ENCODE measurements at places on chromosomes 11 and 22.
A peak's percentile ranks its signal among the peaks of the same experiment; 100 is the strongest.

DNA sequence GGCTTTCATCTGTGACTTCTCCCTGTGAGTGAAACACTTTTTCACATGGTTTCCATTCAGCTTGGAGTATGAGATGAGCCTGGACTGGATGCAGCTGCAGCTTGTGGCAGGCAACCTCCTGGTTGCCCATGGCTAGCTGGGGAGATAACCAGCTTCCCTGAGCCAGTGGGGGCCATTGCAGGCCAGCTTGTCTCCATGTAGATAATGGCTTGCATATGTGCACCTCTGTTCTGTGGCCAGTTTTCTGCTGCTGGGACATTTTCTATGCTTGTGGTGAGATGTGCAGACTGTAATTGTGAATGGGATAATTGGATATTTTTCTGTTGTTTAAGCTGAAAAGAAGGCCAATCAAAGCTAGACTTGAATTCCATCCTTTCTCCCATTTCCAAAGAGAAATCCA lies 38.5 kb downstream of the INSC start:
- DNase-seq = no peak

- DNase-seq = peak; percentile 14
These were observed at the start of gene B3GAT1 for GRCh38 chr11:134412203-134413042. TSS of gene B3GAT1 (minus strand) at chr11:134412242. CDS start at chr11:134387659, 24,583 bp downstream.

DNA sequence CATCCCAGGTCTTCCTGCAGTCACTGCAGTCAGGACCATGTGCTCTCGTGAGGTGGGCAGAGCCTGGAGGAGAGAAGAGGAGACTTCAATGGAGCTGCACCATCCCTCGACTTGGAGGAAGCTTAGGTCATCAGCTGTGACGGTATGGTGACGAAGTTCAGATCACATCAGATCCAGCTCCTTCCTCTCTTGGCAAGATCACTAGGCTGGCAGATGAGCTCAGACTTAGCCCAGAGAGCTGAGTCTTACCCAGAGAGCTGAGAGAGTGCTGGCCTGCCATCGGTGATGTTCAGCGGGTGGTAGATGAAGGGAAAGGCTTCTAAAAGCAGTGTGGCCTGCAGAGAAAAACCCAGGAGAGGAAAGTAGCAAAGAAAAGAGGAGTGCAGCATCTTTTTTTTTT lies 1.8 kb upstream of the SLC15A3 start:
- DNase-seq = no peak

DNA sequence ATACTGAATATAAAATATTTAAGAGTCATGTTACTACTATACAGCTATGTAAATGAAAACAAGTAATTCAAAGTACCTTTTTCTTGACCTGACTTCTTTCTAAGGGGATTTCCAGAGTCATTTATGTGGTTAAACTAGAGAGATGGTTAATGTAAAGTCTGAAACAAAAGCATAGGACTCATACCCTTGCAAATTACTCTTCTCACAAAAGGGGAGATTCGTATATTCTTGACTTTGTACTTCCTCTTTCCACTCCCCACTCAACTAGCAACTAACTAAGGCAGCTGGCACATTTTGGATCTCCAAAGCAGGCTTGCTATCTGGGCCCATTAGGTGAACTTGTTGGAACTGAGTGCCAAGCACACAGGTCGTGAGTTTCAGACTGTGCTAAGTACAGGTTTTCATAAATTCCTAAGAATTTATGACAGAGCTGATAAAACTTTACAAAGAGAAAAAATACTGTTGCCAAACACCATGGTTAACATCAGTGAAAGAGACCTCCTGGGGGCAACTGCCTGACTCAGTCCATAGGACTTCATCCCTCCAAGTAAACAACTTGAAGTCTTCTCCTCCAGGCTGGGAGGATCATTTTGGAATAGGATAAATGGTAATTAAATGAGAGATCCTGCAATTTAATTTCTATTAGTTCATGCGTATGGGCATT lies 77.0 kb upstream of the DDI1 start:
- DNase-seq = no peak

DNA sequence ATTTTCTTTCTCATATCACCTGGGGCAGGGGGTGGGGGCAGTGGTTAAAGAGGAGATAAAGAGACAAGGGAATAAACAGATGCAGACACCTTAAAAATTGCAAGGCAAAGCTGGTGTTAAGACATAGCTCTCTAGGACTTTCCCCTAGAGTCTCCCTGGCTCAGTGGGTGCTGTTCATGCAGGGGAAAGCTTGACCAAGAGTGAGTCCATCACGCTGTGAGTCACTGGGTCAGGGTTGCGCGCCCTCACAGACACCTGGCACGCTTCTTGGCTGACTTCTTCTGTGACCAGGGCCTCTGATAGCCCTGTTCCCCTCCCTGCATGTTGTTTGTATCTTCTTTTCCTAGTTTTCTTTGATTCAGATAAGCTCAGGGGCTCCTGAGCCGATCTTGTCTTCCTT lies 31.9 kb downstream of the COMMD9 start:
- no peak for DNase-seq

DNA sequence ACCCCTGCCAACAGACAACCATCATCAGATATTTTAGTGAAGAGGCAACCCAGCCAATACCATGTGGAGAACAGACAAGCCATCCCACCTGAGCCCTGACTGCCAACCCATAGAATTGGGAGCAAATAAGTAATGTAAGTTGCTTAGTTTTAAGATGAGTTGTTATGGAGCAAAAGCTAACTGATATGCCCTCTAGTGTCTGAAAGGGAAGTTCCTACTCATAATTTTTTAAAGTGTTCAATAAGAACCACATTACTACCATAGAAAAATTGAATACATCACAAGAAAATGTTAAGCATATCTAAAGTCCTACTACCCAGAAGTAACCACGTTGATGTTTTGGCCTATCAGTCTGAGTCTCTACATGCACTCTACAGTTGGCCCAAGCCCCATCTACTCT lies 50.8 kb upstream of the SLC36A4 start:
- DNase-seq = no peak

DNA sequence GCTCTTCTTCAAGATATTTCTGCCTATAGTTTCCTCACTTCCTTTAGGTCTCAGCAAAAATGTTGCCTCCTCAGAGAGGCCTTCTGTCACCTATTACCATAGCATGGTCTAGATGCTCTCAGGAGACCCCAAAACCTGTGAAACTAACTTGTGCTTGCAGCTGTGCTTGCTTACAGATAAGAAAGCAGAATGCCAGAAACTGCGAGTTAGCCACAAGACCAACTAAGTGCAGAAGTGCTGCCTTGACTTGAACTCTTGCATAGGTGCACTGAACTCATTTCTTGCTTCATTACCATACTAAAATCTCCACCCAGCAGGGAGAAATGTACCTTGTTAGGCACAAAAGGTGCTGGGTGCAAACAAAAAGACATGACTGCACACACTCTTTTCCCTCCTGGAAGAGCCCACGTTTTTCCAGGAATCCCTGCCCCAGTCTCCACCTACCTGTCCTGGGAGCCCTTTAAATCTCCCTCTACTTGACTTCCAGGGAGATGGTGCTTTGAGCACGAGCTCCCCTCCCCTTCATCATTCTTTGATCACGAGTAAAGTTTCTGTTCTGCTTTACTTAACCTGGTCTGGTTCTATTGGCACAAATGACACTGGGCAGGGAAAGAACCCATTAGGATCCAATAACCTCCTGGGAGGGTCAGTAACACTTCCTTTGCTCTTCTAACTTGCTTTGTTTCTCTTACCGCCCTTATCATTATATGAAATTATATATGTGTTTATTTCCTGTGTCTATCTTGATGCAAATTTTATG lies 137.7 kb upstream of the DDI1 start:
- DNase-seq = no peak

DNA sequence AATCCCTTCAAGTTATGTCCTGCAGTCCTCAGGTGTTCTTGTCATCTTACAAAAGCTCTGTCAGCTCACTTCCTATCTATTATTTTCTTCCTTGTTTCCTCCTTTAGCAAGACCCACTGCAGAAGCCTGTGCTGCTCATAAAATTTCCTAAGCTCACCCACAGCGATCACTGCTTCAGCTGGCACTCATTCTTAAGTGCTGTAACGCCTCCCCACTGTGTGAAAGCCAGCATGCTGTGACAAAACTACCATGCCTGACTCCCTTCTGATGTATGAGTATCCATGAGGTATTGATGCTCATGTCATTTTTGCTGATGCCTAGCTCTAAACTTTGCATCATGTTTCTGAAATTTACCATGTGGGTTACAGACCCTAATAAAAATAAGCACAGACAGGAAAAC lies 41.5 kb upstream of the CNTN5 start:
- DNase-seq = no peak

GRCh38 chr22:23938328-23939016 lies 22.5 kb downstream of the GSTT2B start:
- DNase-seq = no peak

DNA sequence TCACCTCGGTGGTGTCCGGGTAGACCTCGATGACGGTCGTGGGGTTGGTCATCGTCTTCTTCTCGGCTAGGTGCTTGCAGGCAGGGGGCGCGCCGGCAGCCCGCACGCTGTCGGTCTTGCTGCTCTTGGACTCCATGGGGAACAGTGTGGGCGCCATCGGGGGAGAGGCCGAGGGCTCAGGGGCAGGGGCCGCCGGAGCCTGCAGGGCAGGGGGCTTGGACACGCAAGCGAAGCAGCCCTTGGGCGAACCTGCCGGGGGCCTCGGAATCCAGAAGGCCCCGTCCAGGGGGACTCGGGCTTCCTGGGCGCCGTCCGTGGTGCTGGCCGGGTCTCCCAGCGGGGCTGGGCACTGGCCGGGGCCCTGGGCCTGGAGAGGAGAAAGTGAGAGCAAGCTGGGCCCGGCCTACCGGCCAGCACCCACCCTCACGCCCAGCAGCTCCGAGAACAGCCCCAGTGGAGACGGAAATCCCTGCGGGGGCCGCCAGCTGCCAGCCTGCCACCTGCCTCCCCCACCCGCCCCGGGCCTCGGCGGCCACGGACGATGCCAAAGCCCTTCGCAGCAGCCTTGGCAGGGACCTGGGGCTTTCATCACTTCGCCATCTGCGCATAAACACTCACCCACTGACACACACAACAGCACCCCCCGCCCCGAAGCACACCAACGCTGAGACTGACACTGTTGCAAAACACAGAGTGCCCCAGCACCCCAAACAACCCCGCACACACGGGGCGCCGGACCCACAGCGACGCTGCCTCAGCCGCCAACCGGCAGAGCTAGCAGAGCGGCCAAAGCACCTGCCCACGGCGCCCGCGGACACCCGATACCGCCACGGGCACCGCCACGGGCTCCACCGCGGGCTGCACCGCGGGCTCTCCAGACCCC lies 2.4 kb downstream of the IFITM10 start:
- DNase-seq = no peak

DNA sequence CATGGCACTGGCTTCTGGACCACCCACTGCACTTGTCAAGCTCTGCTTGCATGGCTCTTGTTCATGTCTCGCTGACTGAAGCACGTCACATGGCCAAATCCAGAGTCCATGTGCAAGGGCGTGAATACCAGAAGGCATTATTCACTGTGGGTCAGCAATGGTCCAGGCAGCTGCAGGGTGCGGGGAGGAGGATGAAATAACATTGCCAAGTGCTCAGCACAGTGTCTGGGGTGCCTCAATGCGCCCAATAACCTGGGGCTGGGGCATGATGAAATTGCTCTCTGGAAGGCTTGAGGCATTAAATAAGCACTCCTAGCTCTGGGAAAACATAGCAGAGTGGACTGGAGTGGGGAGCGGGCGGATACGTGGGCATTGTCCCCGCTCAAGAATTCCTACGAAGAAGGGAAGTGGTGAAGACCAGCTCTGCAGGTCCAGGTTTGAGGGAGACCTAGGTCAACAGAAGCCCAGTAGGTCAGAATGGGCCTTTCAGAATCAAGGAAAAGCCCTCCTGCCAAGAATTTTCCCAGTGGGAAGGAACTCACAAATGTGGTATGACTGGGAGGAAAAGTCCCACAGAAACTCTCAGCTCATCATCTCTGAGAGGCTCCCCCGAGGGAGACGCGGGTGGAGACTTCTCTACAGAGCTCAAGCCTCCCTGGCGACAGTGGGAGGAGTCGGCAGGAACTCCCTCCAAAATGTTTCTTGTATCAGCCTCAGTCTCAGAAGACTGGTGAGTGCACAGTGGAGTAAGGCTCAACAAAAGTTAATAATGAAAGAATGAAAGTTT lies 15.3 kb upstream of the ACCSL start:
- no peak for DNase-seq

Data from CD4-positive, alpha-beta T cell treated with Interleukin-6 for 4 hours (primary cell).